ENCODE measurements at places on chromosomes 5 and 9.

- no peak for DNase-seq
Observed at GRCh38 chr5:135505973-135506372, 29.8 kb downstream of the NEUROG1 start.

DNA sequence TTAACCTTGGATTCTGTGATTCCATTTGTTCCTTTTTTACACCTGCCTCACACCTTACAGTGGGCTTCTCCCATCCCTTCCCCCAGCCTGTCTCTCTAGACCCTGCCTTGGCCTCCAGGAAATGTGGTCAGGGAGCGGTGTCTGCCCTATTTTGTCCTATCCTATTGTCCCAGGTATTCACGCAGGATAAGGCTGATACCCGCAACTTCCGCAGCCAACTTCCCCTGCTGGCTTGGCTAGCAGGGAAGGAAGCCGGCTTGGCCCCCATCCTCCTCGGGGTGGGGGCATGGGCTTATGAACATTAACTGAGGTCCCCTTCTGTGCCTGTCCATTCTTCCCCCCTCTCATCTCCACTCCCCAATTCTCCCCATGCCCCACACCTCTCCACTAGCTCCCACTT lies 3.5 kb downstream of the CSF1R start:
- DNase-seq, result no peak

DNA sequence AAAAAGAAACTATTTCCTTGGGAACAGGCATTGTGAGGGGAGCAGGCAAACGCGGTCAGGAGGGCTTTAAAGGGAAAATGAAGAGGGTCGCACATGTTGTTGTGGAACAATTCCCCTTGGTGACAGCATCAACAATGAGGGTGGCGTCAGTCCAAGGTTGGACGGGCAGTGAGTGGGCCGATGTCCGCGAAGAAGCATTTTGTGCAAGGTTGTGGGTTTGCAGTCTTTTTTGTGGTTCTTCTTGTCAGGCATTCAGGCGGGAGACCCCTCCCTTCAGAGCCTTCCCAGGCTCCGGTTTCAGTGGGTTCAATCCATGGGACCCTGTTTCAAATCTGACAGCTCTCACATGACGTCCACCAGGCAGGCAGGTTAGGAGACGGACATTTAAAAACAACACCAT lies 11.1 kb upstream of the SLC6A19 start:
- no peak for DNase-seq

DNA sequence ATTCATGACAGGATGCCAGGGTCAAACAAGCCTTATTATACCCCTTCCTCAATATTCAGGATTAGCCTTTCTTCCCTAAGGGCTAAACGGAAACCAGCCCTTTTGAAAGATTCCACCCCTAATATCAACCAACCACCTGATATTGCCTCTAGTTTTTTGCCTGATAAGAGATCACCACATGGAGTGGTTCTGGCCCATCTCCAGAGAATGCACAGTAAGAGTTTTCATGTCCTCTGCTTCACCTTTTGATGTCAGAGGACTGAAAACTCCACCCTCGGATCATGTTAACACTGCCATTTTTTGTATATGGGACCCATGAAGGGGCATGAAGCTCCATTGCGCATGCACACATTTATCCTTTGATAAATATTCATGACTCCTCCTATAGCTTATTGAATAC lies 5.8 kb upstream of the LNPEP start:
- DNase-seq, result no peak

- peak; percentile 97 for DNase-seq
Observed at GRCh38 chr5:141508798-141509611, 20.1 kb downstream of the PCDHGC5 start.

DNA sequence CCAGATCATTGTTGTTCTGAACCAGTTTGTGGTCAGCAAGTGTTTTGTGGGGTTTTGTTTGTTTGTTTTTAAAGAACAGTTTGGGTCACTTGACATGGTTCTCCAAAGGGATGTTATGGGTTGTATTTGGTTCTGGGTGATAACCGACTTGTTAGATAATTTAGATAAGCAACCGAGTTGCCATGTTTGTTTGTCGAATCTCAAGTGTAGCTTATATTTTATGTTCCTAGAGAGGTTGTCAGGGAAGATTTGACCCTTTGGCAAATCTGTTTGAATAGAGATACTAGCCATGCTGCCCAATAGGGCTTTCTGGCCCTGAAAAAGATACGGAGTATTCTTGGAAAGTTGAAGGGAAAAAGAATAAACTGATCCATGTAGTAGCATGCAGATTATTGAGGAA lies 12.2 kb upstream of the FGF18 start:
- no peak for DNase-seq

DNA sequence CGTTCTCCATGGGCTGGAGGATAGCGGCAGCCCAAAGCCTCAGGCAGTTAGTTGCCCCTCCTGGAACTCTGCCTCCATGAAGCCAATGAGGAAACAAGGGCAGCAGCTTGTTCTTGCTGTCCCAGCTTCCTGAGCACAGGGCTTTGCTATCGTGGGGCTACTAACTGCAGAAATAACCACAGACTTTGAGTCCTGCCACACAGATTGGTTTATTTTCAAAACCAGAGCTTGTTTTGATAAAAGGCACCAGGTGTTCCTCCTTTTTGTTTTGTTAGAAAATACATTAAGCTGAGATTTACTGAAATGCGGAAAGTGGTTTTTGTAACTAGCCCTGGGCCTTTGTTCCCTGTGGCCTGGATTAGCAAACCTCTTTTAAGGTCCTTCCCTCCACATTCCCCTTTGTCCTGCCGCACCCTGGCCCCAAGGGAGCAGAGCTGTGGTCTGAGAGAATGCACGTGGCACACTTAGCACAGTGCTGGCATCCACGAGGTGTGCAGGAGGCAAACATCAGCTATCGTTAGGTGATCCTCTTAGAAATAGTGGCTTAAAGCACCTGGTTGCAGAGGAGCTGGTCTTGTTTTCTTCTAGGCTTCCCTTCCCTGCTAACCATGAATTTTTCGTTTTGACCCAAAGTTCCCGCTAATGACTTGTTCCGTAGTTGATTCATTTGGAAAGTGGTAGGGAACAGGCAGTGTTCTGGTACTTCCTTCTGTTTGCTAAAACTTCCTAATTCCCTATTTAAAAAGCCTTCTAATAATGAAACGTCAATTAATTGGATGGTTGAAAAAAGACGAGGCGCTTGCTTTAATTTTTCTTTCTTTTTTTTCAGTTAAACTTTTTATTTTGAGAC lies 21.5 kb downstream of the MVB12B start:
- DNase-seq, result no peak

DNA sequence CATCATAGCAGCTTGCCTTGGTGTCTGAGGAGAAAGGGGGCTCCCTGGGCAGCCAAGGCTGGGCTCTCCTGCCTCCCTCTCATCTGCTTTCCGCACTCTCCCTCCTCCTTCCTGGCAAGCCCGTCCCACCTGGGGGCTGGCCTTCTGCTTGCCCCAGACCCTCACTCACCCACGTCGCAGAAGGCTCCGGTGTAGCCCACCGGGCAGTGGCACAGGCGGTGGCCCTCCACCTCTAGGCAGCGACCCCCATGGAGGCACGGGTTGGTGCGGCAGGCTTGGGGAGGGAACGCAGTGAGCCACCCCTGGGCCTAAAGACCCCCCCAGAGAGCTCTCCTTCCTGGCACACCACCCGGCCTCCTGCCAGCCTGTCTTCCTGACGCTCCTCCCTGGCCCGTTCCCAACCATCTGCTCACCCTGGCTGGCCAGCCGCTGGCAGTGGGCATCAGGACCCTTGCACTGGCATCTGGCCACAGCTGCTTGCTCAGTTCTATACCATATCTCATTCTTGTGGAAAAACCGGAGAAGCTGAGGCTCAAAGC lies 4.2 kb upstream of the PFN3 start:
- DNase-seq, result no peak
